Endothelial cell of coronary artery (primary cell): ENCODE measurements at places on chromosomes 5 and 9. TPM values are rescaled to one million over a fixed set of nuclear protein-coding genes. Genes with fewer than 3 reads are reported as not detected.

Gene FYB1
- total RNA-seq = not detected in 2 replicates

Gene IFNA2
- total RNA-seq = not detected in 2 replicates

Gene ELOVL7
- under 0.01 TPM in 2 replicates for total RNA-seq

Gene CDC25C
- total RNA-seq = 1.3 and 6.6 TPM in 2 replicates

Gene IL3
- total RNA-seq = not detected in 2 replicates

Gene ADAM19
- total RNA-seq = 34.1 and 55.1 TPM in 2 replicates

Gene OTP
- not detected in 2 replicates for total RNA-seq

Gene ADAMTS12
- total RNA-seq = 0.09 and 16.9 TPM in 2 replicates

Gene ZBTB43
- 10.7 and 16.4 TPM in 2 replicates for total RNA-seq
